ENCODE measurements at places on chromosomes 6 and 20. TPM values are rescaled to one million over a fixed set of nuclear protein-coding genes. Genes with fewer than 3 reads are reported as not detected.

SYTL3 gene
- 0.82 TPM for total RNA-seq

NRN1 gene
- 46.1 TPM for total RNA-seq

RAET1L gene
- not detected for total RNA-seq

- DNase-seq, result peak; percentile 34
Measured at GRCh38 chr6:99521633-99522151, 6.5 kb upstream of the USP45 start.

DNA sequence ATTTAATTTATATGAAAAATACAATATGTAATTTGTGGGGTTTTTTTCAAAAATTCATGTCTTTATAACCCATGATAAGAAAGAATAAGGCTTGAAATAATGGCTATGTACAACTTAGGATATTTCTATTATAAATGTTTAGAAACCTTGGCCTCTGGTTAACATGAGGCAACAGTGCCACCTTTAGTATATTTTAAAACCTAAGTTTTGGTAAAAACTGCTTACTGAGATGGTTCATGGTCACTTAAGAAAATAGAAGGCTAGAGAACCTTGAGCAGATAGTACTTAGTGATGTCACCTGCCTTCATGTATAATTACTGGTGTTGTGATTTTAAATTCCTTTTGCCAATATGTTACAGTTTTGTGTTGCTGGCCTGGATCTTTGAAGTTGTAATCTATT, 176.4 kb downstream of the ADGB start:
- no peak for DNase-seq

Data from A673 (cell line).